ENCODE measurements at places on chromosomes 3 and 15.

- no peak for DNase-seq
Measured at GRCh38 chr15:31526916-31527690, 200.5 kb downstream of the KLF13 start.

DNA sequence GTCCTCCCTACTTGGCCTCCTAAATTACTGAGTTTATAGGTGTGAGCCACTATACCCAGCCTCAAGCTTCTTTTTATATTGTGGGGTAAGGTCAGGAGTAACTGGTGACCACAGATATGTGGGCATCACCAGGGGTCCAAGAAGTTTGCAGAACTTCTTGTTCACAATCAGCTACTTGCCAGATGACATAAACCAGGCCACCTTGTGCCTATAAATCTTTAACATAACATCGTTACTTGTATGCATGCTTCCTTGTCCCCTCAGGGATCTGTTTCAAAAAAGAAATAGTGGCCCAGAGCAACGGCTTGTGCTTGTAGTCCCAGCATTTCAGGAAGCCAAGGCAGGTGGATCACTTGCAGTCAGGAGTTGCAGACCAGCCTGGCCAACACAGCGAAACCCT is 115.1 kb upstream of the FAM174B start:
- no peak for DNase-seq

DNA sequence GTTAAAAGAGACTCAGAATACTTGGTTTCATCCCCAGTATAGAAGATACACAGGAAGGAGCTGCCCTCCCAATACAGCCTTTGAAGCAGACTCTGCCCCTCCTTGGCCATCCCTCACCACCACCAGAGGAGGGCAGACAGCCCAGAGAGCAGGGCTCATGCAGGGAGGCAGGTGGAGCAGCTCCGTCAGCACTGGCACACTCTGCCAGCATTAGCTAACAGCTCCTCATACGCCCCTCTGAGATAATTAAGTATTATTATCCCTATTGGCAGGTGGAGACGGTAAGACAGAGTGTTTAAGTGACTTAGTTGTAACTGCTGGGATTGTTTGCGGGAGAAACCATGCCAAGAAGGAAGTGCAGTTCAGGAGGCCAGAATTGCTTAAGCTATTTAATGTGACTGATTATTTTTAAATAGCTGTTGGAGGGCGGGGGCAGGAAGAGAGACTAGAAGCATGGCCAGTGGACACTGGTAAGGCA is 434.0 kb downstream of the EPHB1 start:
- no peak for DNase-seq

- no peak for DNase-seq
Measured at GRCh38 chr3:5787861-5788488, 600.5 kb downstream of the EDEM1 start.

DNA sequence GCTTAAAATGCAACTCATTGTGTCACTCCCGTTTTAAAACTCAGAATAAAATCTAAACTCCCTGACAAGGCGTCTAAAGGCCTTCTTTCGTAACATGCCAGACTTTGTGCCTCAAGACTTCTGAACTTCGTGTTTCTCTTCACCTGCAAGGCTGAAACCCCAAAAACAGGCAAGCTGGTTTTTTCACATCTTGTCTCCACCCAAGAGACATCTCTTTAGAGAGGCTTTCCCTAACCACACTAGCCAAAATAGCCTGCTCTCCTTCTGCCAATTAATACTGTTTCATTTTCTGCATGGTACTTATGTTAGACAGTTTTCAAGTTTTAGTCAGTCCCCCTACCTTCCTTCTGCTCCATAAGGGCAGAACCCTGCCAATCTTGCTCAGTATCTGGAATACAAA is 41.6 kb downstream of the RAF1 start:
- DNase-seq, result no peak

DNA sequence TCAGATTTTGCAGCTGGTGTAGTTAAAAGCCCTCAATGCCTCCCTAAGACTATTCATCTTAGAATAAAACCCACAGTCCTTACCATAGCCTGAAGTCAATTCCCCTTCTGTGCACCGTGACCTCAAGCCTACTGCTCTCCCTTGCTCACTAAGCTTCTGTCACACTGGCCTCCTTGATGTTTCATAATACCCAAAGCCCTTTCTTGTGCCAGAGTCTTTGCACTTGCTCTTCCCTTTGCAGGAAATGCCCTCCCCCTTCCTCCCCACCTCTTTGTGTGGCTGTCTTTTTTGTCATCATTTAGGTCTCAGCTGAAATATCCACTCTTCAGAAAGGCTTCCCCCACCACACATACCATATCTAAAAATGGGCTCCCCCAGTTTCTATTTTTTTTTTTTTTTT is 4.2 kb upstream of the PLEKHO2 start:
- DNase-seq, result peak; percentile 72

GRCh38 chr3:185884641-185885040 is 53.2 kb downstream of the TRA2B start:
- DNase-seq, result no peak

Measured in CD4-positive, alpha-beta T cell treated with Interleukin-2 at 100 ng/mL for 4 hours (primary cell).